Motor neuron (in vitro differentiated cells): ENCODE measurements at places on chromosomes 5 and 9. TPM values are rescaled to one million over a fixed set of nuclear protein-coding genes. Genes with fewer than 3 reads are reported as not detected.

GRCh38 chr5:18742830-18743229, 1108.6 kb downstream of the TAF11L14 start:
- ATAC-seq: no peak

GRCh38 chr5:167937635-167937998, 353.8 kb upstream of the WWC1 start:
- ATAC-seq: no peak

ANKDD1B gene
- 0.08 and 0.09 TPM in 2 replicates for total RNA-seq

DNA sequence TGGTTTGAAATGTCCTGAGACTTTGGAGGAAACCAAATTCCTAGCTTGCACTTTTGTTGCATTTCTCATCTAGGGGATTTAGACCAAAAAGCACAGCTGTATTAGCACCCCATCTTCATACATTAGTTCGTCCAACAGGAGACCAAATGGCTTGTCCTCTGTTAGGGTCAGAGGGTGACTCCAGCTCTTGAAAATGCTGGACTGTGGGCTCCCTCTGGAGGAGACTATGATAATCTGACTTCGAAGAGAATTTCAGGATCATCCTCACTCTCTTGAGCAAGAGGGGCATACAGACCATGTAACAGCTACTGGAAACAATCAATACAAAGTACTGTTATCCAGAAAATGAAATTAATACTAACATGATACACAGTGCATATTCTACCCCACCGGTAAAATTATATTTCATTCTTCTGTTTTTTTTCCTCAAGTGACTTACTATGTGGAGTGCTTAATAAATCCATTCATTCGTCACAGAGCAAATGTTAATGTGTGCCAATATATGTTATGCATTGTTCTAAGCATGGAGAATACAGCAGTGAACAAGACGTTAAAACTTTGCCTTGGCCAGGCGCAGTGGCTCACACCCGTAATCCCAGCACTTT, 63.7 kb upstream of the PPP2CA start:
- ATAC-seq: peak; percentile 86

LCN9 gene
- not detected in 2 replicates for total RNA-seq

GRCh38 chr5:151703780-151704179, 17.1 kb upstream of the SPARC start:
- no peak for ATAC-seq

DNA sequence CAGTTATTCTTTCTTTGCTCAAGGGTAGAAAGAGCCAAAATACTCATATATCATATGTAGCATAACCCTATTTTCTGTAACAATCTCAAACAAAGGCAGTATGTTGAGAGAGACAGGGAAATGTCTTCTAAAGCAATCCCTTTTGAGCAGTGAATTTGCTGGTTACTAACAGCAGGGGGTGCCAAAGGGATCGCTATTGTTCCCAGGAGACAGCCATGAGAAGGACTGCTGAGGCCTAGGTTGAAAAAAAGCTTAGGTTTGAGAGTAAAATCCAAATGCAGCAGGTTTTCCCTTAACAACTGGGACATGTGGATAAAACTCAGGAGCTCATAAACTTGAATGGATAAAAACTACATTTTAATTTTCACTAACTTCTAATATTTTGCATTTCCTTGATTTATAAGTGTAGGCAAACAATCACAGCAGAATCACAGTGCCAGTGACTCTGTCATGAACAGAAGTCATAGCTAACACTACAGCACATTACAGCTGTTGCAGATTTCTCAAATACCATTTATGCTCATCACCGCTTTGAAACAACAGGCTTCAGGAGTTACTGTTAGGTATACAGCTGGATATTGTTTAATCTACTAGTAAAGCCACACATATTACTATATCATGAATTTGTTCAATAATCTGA, 148.4 kb downstream of the MAPKAP1 start:
- ATAC-seq: peak; percentile 93

GRCh38 chr5:57778501-57779091, 296.0 kb upstream of the ACTBL2 start:
- ATAC-seq: no peak

SLC36A3 gene
- total RNA-seq: not detected in 2 replicates

DNA sequence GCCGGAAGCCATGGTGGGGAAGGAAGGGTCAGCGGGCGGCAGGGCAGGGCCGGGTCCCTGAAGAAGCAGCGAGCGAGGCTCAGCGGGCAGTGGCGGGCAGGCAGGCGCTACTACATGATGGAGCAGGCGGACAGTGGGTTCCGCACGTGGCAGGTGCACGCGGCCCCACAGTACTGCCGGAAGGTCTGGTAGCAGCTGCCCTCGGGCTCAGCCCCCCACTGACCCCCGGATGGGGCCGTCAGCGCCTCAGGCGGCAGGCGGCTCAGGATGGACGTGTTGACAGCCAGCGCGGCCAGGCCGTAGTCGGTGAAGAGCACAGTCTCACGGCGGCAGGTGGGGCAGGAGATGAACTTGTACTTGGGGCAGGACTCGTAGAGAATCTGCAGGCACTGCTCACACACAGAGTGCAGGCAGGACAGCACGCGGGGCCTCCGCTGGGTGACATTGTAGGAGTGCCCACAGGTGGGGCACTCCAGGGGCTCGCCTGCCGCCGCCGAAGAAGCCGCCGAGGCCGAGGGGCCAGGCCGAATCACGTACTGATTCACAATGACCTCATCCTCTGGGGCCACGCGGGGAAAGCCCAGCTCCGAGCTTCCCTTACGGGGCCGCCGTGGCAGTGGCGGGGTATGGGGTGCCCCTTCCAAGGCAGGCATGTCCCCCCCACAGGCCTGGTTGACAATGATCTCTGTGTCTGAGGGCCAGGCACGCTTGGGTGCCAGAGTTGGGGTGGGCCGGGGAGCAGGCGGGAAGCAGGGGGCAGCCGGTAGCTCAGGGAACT, 1.5 kb downstream of the RNF208 start:
- no peak for ATAC-seq

TAS2R1 gene
- 0.81 and 1.0 TPM in 2 replicates for total RNA-seq

DNA sequence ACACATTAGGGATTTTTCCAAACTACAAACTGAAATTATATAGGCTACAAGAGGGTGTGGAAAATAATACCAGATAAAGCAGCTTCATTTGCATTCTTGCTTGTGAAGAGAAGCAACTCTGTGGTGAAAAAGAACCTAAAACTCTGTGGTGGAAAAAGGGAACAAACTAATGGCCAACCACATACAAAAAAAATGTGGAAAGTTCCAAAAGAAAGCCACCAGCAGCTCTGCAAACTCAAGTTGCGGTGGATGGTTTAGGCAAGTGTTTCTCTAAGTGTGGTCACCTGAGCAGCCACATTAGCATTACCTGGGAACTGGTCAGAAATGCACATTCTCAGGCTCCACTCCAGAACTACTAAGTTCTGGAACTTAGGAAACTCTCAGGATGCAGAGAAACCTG, 586.4 kb downstream of the ACTL7B start:
- ATAC-seq: no peak

DNA sequence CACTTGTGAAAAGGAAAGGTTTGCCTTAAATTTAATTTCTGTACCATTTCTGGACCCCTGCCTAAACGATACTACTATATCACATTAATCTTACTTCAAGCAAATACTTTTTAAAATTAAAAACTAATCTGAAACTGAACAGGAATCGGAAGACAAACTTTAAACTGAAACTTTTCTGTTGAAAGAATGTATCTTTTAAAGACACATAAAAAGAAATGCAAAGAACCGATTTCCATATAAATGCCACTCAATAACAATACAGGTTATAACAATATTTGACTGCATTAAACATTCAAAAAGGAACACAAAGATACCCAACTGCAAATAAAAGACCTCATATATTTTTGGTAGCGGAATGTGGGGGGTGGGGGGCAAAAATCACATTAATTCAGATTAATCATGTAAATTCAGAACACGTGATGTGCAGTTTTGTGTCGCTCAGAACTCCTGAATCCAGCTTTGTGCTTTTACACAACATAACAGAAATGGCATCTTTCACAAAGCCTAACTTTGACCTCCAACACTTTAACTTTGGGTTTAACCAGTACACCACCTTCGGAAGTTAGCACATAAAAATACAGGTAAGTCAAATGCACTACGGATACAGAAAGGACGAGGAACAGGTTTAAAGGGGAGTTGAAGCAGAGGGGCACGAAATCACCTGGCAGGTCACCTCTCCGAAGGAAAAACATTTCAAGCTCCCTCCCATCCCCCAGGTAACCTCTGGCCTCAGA, 925 bp downstream of the LIFR start:
- no peak for ATAC-seq

CNTNAP3 gene
- total RNA-seq: 2.5 and 2.9 TPM in 2 replicates

CCNJL gene
- total RNA-seq: 1.4 and 1.9 TPM in 2 replicates

DNA sequence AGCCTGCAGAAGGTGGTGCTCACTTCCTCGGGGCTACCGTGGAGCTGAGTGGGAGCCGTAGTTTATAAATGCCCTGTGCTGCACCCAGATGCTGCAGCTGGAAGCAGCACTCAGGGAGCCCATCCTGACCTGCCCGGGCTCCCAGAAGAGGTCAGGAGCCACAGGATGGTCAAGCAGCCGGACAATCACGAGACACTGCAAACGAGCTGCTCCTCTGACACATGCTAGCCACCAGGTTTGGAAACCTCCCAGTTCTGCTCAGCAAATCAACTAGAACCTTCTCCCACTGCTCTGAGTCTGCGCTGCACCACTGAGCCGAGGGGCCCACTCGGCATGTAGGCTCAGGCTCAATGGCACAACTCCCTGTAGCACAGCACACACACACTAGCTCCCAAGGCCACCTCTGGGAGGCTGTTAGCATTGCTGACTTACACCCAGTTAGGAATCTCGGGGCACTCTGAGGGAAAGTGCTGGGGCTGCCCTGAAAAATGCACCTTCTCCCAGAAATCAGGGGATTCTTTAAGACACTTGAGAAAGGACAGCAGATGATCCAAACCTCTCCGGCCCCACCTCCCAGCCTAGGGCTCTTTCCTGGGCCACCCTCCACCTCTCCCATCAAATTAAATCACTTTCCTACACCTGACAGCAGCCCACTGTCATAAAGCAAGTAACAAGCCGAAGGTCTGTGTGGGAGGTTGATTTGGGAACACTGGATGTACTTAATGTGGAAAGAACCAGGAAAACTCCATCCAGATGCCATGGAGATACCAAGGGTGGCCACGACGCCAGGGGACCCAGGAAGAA, 59.1 kb downstream of the PSMB7 start:
- ATAC-seq: no peak

DNA sequence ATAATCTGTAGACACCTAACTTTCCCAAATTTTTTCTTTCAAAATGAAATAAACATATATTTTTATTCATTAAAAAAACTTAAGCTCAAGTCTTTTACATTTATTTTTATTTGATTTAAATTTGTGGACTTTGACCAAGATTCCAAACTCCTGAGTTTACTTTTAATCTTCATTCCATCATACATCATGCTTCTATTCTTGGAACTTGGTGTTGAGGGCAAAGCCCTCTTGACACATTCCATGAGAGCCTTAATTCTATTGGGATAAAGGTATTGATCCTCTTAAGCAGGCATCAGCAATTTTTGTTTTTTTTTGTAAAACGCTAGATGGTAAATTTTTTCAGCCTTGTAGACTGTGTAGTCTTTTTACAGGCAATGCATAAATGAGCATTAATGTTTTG, 53.6 kb downstream of the FBXO4 start:
- ATAC-seq: no peak

SPATA9 gene
- total RNA-seq: 0.81 and 1.3 TPM in 2 replicates

PCDHGA10 gene
- total RNA-seq: 6.1 and 6.9 TPM in 2 replicates

DNA sequence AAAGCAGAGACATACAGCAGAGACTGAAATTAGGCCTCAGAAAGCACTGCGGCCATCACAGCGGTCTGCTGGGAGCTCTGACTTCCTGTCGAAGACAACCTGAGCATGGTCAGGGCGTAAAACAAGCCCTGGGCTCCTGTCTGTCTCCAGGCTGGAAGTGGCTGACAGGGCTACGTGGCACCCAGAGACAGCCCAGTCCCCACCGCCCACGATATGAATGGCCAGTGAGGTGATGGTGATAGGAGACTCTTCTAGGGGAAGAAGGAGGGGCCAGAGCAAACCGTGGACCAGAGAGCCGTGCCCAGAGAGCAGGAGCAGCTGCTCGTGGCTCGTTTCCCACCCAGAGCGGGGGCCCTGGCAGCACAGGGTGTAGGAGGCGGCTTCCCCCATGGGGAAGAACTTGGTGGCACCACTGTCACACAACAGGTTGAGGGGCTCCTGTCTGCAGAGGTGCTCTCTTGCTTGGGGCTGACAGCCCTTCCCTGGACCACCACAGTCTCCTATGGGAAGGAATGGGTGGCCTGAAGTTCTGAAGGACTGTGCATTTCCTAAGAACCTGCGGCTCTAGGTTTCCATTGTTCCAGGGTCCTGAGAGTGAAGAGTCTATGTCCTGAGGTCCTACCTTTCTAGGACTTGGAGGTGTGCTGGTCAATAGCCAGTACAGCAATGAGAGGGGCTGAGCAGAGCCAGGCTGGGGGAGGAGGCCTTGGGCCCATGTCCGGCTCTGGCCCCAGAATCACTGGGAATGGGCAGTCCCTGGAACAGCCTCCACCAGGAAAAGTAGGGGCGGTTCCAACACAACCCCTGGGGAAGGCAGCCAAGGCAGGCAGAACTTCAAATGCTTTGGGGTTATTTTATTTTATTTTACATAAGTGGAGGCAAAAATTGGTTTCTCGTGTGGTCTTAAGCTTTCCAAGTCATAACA, 56.4 kb downstream of the BARX1 start:
- ATAC-seq: no peak

GRCh38 chr5:74916831-74917710, 50.9 kb upstream of the FAM169A start:
- ATAC-seq: no peak

GRCh38 chr5:59236448-59236847, 653.6 kb downstream of the RAB3C start:
- ATAC-seq: no peak

ROPN1L gene
- 1.1 and 1.4 TPM in 2 replicates for total RNA-seq

DNA sequence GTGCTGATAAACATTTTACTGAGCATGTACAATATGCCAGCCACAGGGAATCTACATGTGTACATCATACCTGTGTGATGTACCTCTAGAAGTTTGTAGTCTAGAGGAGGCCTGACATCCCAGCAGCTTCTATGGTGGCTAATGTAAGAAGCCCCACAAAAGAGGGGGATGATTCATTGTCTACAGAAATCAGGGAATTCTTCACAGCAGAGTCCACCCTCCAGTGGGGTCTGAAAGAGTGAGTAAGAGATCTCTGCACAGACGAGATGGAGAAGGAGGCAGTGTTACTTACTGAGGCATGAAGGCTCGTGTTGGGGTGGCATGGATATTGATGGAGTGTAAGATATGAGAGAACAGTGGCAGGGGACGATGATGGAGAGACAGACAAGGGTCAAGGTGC, 103.0 kb downstream of the NTRK2 start:
- ATAC-seq: no peak

PLPPR1 gene
- total RNA-seq: 37.5 and 39.2 TPM in 2 replicates

- no peak for ATAC-seq
Measured at GRCh38 chr9:10706788-10707187, 94.0 kb upstream of the PTPRD start.

GRCh38 chr5:87354496-87354895, 58.2 kb downstream of the CCNH start:
- ATAC-seq: no peak

DNA sequence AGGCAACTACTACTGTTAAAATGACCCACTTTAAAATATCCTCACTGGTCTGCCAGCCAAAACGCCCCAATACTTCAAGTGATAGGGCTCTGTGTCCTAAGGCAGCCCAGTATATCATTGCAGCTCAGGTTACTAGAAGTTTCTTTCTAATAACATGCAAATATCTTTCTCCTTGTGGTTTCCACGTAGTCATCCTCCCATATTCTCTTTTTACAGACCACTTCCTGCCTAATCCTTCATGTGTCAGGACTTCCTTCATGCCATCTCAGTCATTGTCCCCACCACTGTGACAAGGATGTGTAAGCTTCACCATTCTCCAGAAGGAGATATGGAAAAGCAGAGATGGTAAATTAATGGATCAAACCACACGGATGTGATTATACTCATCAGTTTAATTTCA, 813.7 kb downstream of the MAT2B start:
- no peak for ATAC-seq

TRMT10B gene
- total RNA-seq: 12.7 and 14.0 TPM in 2 replicates
